ENCODE measurements at places on chromosomes 16 and 17.
A peak's percentile ranks its signal among the peaks of the same experiment; 100 is the strongest.

DNA sequence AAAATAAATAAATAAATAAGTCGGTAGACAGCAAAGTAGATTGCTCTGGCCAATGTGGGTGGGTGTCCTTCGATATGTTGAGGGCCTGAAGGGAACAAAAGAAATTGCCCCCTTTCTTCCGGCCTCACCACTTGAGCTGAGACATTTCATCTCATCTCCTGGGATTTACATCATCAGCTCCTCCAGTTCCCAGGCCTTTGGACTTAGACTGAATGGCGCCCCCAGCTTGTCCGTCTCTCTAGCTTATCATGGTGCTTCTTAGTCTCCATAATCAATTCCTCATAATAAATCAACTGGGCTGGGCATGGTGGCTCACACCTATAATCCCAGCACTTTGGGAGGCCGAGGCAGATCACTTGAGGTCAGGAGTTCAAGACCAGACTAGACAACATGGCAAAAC lies 13.8 kb upstream of the HAP1 start:
- no peak for DNase-seq

- no peak for DNase-seq
Observed at GRCh38 chr16:11497851-11498289, 88.8 kb downstream of the LITAF start.

DNA sequence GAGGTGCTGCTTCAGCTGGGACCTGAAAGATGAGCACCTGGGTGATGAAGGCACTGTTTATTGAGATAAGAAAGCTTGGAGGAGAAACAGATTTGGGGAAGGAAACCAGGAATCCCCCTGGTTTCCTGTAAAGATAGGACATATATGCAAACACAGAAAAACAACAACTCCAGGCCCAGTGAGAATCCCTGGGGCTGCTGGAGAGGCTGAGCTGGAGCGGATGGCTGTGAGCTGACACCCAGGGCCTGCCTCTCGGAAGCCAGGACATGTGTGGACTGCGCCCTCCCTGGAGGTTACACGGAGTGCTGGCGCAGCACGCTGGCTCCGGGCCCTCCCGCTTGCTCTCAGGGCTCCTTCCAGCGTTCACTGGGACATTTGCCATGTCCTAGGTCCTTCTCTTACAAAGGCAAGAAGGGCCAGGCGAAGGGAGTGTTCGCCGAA lies 57.5 kb downstream of the CYB5B start:
- DNase-seq: no peak

DNA sequence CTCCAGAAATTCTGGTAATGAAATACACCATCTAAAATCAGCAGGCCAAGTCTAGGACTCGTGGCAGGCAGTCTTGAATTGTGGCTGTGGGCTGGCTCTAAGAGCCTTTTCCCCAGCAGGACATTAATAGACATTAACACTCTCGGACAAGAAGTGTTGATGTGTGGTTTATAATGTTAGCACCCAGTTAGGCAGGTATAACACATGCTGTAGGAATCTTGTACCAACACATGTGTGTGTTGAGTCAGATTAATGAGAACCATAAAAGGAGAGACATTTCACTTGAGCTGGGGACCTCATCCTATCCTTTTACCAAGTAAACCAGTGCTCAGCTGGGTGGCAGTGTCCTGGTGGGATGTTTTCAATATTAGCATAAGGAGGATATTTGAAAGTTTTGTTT lies 264.5 kb downstream of the FTO start:
- DNase-seq: no peak

DNA sequence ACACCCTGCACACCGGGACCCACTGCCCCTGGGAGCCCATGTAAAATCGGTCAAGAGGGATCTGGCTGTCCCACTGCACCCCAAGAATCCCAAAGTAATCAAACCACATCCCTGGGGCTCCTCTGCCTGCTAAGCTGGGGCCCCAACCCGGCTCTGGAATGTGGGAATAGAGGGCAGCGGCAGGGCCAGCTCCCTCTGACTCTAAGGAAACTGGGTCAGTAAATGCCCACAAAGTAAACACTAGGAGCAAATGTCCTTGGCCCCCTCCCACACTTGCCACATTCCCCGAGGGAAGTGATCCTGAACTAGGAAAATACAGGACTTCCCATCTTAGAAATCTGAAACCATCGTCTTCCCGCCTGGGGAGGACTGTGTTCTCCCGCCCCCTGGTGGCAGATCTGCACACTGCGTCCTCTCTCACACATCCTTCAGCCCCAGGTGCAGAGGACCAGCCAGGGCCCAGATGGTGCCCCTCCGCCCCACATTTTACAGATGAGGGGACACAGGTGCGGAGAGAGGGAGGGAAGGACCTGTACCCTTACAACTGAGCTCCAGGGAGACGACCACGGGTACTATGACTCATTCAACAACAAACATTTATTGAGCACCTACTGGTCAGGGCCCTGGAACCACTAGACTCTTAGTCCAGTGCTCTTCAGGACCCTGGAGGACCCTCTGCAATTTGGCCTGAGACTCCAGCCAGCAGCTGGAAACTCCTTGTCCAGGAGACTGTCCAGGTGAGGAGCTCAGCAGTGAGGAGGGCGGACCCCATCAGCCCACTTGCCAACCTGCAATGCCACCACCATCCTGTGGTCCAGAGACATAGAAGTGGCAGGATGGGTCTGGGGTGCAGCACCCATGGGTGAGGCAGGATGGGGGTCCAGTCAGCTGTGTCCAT lies 10.1 kb downstream of the P3H4 start:
- peak; percentile 93 for DNase-seq

DNA sequence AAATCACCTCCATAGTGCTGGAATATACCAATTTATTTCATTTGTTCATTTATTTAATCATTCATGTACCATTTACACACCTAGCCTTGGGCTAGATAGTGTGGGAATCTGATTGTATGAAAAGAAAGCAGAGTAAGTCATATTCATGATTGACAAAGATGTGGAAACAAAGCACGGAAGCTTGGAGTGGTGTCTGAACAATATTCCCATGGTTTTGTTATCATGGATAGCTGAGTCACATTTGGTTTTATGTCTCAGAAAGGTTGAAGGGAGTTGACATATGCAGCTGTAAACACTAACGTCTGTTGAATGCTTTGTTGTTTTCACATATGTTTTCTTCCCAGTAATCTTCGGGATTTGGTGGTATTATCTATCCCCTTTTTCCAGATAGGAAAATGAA lies 76.6 kb downstream of the MAP2K4 start:
- no peak for DNase-seq
